ACHN (cell line): ENCODE measurements at places on chromosomes 7 and 10.

DNA sequence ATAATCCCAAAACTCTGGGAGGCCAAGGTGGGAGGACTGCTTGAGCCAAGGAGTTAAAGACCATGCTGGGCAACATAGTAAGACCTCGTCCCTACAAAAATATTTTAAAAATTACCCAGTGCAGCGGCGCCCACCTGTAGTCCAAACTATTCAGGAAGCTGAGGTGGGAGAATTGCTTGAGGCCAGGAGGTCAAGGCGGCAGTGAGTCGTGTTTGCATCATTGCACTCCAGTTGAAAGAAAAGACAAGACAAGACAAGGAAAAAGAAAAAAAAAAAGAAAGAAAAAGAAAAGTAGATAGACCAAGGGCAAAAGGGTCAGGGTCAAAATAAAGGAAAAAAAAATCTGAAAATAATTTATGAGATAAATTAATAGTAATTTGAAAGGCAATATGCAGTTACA is 5.8 kb downstream of the ANXA7 start:
- DNase-seq, result peak; percentile 19

GRCh38 chr7:55081472-55082227 is 62.8 kb downstream of the EGFR start:
- no peak for DNase-seq

GRCh38 chr7:82714883-82715282 is 271.3 kb upstream of the CACNA2D1 start:
- DNase-seq, result no peak

DNA sequence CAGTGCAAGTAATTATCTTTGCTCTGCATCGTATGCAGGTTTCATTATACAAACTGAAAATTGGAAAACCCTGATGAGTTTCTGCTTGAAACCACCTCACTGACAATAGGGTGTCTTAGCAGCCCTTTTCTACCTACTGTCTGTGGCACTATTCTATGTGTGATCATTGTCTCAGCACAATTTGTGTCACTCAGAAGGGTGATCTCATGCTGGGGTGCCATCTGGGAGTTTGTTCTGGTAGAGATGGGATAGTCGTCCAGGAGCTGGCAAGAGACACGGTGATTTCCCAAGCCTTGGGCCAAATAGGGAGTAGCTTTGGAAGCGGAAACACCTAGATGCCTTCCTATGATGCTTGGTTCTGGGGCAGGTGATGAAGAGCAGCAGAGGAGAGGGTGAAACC is 186.3 kb downstream of the FRMD4A start:
- no peak for DNase-seq

GRCh38 chr7:55181762-55182161 is 162.9 kb downstream of the EGFR start:
- no peak for DNase-seq

- no peak for DNase-seq
Observed at GRCh38 chr7:155830961-155831806, 18.9 kb upstream of the SHH start.

GRCh38 chr10:117477961-117478670 is 64.4 kb upstream of the EMX2 start:
- DNase-seq, result peak; percentile 87

- no peak for DNase-seq
Observed at GRCh38 chr7:29019896-29020295, 61.8 kb upstream of the TRIL start.

DNA sequence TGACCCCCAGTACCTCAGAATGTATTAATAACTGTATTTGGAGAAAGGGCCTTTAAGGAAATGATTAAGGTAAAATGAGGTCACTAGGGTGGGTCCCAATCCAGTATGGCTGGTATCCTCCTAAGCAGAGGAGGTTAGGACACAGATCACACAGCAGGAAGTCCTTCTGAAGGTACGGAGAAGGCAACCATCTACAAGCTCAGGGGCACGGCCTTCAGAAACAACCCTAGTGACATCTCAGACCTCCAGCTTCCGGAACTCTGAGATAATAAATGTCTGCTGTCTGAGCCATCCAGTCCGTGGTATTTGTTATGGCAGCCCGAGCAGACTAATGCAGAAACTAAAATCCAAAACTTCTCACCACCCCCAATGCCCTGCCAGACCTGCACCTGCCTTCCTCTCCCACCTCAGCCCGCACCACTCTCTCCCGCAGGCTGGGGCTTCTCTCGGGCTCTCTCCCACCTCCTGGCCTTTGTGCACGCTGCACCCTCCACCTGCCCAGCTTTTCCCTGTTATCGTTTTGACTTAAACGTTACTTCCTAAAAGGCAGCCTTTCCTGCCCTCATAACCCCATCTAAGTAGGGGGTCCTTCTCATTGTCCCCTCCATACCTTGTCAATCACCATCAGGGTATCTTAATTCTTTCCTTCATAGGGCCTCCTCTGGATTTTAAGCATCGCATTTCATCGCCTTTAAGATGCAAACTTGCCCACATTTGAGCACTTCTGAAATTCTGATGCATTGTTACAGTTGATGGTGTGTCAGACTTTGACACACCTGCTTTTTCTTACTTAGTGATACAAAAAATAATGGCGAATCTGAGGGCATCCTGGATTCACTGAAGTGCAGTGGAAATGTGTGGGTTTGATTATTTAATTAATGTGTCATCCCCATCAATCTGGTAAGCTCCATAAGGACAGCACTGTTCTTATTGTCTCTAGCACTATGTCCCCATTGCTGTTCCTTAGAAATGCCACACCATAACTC is 32.2 kb upstream of the AQP1 start:
- no peak for DNase-seq

DNA sequence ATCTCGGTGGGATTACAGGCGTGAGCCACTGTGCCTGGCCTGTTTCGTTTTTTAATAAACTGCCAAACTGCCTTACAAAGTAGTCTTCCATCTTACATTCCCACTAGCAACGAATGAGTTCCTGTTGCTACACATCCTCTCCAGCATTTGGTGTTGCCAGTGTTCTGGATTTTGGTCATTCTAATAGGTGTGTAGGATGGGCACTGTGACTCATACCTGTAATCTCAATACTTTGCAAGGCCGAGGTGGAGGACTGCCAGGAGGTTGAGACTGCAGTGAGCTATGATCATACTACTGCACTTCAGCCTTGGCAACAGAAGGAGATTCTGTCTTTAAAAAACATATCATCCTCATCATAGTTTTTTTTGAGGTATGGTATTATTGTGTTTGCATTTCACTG is 21.4 kb upstream of the RSBN1L start:
- DNase-seq, result no peak

DNA sequence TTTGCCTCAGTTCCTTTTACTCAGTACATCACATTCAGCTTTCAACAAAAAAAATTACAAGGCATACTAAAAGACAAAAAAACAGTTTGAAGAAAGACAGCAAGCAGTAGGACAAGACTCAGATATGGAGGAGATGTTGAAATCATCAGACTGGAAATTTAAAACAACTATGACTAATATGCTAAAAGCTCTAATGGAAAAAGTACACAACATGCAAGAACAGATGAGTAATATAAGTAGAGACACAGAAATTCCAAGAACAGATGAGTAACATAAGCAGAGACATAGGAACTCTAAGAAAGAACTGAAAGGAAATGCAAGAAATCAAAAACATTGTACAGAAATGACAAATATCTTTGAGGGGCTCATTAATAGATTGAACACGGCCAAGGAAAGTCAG is 402.6 kb downstream of the NEBL start:
- DNase-seq, result no peak

- DNase-seq, result no peak
Observed at GRCh38 chr10:3040069-3040468, 27.3 kb upstream of the PFKP start.

DNA sequence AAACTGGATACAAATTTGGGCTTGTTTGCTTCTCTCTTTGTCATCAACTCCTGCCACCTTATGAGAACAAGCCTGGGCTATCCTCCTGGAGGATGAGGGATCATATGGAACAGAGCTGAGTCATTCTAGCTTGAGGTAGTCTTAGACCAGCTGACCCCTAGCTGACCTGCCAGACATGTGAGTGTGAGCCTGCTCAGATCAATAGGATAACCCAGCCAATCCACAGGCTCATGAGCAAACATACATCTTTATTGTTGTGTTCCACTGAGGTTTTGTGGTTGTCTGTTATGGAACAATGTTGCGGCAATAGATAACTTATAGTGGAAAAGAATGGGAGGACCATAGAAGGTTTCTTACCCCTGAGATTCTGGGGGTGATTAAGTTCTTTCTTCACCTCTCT is 54.5 kb upstream of the FAM180A start:
- no peak for DNase-seq

DNA sequence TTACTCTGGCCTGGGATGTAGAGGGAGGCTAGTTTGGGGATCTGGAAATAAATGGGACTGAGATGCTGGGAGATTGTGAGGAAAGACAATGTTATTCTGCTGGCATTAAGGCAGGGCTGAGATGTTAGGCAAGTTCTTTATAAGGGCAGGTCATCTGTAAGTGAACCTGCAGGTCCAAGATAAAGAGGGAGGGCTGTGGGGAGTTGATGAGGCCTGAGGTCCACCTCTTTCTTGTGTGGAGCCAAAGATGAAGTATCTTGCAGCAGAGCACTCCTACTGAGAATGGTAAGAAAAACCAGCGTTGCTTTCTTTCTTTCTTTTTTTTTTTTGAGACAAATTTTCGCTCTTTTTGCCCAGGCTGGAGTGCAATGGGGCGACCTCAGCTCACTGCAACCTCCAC is 19.1 kb downstream of the CYCS start:
- no peak for DNase-seq

DNA sequence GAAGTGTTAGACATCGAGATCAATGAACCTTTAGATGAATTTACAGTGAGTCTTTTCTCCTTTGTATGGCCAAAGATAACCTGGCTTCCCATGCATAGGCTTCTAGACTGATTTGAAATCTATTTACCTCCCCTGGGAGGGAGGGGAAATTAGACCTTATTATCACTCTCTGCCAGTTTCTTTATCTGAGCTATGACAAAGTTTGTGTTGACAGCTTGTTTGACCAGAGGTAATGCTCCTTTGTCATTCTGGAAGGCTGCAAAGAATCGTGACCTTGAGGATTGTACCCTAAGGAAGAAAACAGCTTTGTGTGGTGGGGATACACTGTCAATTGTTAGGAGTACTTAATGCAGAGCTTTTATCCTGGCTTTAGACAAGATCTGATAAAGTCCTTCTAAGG is 36.4 kb downstream of the RBM33 start:
- no peak for DNase-seq

DNA sequence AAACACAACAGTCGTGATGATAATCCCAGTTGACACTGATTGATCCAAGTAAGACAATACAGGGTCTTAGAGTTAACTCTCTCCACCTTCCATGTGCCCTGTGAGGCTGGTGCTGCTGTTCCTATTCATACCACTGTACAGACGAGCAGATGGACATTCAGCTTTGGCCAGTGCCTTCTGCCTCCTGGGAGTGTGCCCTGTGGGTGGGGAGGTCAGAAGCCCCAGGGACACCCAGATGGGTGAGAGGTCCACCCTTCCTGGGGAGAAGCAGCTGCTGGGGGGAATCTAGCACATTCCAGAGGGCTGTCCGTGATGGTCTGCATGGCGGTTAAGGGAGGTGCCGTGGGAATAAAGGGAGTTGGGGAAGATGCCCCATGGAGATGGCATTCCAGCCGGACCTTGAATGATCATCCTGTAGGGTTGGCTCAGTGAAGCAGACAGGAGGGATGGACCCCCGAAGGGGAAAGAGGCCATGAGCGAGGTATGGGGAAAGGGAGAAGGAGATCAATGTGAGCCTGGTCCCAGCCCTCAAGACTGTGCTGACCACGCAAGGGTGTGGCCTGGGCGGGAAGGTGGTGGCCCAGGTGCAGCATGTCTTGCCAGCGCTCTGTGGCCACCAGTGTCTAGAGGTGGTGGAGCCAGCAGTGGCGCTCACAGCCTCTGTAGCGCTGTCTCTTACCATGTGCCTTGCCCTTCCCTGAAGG is 74.0 kb downstream of the ADCY1 start:
- no peak for DNase-seq

DNA sequence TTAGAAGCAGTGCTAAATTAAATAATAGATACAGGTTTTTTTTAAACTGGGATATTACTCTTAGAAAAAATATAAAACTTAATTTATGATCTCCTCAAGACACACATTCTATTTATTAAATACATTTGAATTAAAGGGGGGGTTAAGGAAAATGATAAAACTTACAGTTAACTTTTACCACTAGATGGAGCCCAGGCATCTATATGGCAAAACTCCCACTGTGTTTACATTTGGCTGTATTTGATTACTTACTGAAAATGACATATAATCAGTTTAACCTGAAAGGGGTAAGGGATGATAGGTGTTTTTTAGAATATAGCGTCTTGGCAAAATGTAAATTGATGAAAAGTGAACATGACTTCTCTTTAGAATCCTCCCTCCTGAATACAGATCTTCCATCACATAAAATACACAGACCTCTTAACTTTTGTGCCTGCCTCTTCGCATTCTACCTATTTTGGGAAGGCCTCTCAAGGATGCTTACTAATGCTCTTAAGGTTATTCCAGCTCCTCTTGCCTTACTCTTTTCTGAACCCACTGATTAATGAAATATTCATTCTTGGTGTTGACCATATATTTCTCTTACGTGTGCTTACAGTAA is 235.7 kb downstream of the AGMO start:
- peak; percentile 47 for DNase-seq

- DNase-seq, result peak; percentile 58
Observed at GRCh38 chr7:19442016-19442785, 266.6 kb downstream of the POLR1F start.

DNA sequence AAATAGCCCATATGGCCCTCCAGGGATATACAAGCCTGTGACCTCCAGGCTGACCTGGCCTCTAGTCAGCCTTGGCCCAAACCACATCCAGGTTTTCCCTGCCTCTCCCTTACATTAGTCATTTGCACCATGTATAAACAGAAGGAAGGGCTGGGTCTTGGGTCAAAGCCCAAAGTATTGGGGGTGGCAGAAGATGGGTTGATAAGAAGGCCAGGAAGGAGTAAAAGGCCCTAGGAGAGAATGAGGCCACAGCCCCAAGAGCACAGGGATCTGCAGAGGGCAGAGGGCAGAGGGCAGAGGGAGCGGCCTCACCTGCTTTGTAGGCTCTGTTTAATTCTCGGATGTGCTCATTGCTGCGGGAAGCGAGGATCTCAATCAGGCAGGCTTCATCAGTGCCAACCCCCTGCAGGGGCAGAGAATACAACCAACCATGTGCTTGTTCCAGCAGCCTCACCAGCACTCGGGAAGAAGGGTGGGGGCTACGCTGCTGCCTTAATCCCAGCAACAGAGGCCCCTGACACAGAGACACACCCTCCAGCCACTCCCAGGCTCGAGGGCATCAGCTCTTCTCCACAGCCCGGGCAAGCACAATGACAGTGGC is 31.3 kb downstream of the PLAC9 start:
- peak; percentile 68 for DNase-seq

DNA sequence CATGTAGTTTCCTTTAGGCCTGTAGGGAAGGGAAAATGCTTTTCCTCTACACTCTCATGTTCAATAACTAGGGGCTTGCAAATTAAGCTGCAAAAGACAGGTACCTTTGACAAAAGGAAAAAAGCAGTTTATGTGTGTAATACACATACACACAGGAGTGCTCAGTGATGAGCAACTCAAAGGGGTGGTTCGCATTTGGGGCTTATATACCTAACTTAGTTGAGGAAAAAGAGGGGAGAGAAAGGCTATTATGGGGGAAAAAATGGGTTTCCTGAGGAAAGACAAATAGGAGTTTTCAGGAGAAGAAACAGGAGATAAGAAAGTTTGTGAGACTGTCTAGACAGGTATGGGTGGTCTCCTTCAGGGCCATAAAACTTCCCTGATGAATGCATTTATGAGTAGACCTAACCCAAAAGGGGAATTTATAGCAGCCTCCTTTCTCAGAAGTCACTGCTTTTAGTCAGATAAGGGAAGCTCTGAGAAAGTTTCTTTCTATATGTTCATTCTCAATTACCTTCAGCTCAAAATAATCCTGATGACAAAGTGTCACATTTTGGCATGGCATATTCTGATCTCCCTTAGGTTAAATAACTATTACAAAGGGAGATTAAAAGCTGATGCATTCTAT is 55.2 kb upstream of the EZH2 start:
- no peak for DNase-seq
